PC-3 (cell line): ENCODE measurements at places on chromosomes 5 and 9.
A peak's percentile ranks its signal among the peaks of the same experiment; 100 is the strongest.

GRCh38 chr5:158899211-158899610, 200.5 kb downstream of the EBF1 start:
- no peak for DNase-seq

GRCh38 chr9:73079326-73079725, 72.3 kb upstream of the ANXA1 start:
- DNase-seq, result peak; percentile 67

DNA sequence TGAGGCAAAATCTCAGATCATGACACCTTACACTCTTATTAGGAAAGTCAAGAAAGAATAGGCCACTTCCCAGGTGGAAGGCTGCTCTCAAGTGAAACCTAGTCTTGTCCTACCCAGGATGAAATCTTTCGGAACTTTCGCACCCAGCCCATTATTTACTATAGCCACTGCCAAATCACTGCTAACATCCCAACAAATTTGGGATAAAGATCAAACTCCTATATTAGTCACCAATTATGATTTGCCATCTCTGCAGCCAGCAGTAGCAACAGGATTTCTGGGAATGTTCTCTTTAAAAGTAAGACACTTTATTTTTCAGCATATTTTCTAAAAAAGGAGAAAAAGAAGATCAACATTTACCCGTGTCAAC, 224.6 kb downstream of the GAS1 start:
- DNase-seq, result no peak

GRCh38 chr5:124252191-124252638, 494.2 kb downstream of the ZNF608 start:
- no peak for DNase-seq
